ENCODE measurements at places on chromosomes 13 and 19.

DNA sequence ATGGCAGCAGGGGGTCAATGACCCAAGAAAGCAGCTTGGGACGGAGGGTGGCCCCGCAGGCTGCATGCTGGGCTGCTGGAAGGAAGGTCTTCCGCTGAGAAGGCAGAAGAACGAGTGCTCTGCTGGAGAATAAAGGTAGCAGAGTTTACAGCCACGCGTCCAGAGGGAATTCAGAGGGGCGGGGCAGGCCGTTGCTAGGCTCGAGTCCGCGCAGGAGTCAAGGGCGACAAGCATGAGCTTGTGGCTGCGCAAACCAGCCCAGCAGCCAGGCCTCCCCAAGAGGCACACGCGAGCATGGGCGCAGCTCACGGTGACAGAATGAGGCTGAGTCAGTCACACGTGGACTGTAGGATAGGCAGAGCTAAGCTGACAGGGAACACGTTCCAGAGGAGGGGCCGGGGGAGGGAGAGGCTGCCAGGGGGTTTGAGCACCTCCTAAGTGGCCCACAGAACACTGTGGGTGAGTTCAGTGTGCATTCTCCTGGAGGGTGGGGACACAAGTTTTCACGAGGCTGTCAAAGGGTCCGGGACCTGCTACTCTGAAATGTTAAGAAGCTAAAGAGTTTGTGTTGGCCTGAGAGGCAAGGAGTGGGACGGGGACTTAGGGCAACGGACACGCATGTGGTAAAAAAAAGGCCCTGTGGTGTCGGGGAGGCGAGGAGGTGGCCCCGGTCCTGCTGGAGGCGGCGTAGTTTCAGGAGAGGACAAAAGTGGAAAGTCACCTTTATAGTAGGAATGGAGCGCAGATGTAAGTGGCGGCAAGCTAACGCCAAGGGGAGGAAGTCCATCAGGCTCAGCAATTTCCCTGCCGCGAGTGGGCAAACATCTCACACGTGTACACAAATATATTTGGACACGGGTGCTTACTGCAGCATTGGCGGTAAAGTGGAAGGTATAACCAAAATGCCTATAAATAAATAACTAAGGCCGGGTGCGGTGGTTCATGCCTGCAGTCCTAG is 17.7 kb downstream of the RFX2 start:
- DNase-seq, result peak; percentile 96

- no peak for DNase-seq
Measured at GRCh38 chr13:46866150-46866549, 30.7 kb downstream of the HTR2A start.

GRCh38 chr19:54281007-54281728 is at the start of gene LILRB2:
LILRB2 (minus strand) TSS chr19:54281110; CDS start chr19:54280496, 614 bp downstream.
- DNase-seq, result peak; percentile 31

- no peak for DNase-seq
Measured at GRCh38 chr19:5697890-5698634, 8.0 kb downstream of the RPL36 start.

GRCh38 chr13:99450416-99450815 is 50.9 kb upstream of the TM9SF2 start:
- no peak for DNase-seq

Data from tibial artery (tissue), 4 donors.